ENCODE measurements at places on chromosomes 4 and X. TPM values are rescaled to one million over a fixed set of nuclear protein-coding genes. Genes with fewer than 3 reads are reported as not detected.

DNA sequence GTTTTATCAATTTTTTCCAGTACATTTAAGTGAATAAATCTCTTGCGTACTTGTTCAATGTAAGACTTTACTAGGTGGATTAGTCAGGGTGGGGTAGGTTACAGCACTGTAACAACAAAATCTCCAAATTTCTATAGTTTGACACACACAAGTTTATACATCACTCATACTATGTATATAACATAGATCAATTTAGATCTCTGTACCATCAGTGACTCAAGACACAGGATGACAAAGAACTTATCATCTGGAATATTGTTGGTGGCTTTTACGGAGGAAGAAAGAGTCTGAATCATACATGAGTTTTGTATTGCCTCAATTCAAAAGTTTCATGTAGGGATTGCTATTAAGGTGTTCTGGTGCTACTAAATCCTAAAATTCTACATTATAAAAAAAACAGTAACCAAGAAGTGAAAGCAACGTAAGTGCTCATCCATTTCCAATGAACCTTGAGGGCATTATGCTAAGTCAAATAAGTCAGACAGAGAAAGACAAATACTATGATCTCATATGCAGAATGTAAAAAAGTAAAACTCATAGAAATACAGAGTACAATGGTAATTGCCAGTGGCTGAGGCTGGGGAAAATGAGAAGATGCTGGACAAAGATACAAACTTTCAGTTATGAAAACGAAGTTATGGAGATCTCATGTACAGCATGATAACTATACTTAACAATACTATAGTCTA, 98.0 kb upstream of the DKK2 start:
- DNase-seq, result no peak

DNA sequence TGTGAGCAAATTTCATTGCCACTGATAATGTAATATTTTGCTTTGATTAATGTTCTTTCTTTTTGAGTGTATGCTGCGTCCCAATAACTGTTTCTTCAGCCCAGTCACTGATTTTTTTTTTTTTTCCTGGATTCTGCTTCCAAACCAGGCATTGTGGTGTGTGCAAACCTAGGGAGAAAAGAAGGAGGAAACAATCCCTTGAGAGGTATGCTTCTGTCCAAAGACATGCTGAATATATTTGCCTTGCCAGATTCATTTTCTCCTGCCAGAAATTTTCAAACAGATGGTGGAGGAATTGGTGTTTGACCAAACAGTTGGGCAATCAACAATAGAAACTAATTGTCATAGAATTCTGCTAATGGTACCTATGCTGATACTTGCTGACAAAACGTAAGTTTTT, 753.6 kb downstream of the RPA4 start:
- DNase-seq, result no peak

The GAGE12C gene
- polyA plus RNA-seq, result not detected

The SPANXC gene
- not detected for polyA plus RNA-seq

GRCh38 chr4:53520116-53520515, 71.2 kb downstream of the LNX1 start:
- no peak for DNase-seq

- DNase-seq, result no peak
Measured at GRCh38 chrX:153762626-153763173, 1.3 kb upstream of the PLXNB3 start.

GRCh38 chrX:65545456-65545855, 10.9 kb upstream of the LAS1L start:
- DNase-seq, result no peak

GRCh38 chr4:186485561-186486062, 69.8 kb downstream of the MTNR1A start:
- DNase-seq, result no peak

The FGA gene
- not detected for polyA plus RNA-seq

The EDNRA gene
- 28.4 TPM for polyA plus RNA-seq

- no peak for DNase-seq
Measured at GRCh38 chrX:19863857-19864223, 23.6 kb downstream of the SH3KBP1 start.

GRCh38 chrX:107741404-107741790, 34.2 kb downstream of the TSC22D3 start:
- no peak for DNase-seq

The CT83 gene
- polyA plus RNA-seq, result not detected

GRCh38 chrX:151697522-151697921, 2.3 kb downstream of the PRRG3 start:
- no peak for DNase-seq

DNA sequence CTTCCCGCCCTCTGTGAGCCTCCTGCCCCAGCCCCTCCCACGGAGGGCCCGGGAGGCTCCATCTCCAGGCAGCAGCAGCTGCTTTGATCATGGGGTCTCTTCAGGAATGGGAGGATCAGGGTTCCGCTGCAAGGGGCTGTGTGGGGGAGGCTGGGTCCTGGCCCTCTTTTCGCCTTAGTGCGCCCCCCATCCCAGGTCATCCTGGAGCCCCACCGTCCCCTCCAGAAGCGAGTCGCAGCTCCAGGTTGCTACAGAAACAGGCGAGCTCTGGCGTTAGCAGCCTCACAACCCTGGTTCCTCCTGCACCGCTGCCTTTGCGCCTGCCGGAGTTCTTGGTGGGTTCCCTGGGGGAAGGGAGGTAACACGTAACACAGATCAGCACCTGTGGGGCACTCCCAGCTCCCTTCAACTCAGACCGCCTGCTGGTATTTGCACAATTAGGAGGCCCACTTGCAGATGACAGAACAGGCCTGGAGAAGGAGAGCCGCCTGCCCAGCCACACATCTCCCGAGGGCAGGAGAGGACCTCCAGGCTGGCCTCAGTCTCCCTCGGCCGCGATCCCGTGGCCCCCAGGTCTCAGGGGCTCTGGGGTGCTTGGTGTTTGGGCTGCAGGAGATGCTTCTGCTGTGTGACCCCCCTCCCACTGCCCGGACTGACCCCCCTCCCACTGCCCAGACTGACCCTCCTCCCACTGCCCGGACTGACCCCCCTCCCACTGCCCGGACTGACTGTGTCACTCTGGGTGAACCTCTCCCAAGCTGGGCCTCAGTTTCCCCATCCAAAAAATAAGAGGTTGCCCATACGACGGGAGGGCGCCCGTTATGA, 64.2 kb upstream of the ADRA2C start:
- DNase-seq, result no peak

GRCh38 chrX:9943420-9943819, 23.7 kb upstream of the CLDN34 start:
- DNase-seq, result no peak

DNA sequence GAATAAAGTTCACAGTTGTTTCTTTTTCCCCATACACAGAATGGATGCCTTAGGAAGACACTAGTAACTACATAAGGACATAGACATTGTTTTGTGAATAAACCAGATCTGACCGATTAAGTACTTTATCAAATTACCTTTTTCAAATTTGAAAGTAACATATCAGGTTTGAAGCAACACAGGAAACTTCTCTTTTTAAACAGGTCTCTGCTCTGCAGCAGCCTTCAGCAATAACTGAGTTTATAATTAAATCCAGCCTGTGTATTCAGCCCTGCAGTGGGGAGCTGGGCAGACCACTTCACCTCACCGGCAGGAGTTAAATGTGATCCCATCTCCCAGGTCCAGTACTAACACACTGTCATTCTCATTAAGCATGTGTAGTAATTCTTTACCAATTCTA, 68.3 kb upstream of the ATOH1 start:
- DNase-seq, result no peak

DNA sequence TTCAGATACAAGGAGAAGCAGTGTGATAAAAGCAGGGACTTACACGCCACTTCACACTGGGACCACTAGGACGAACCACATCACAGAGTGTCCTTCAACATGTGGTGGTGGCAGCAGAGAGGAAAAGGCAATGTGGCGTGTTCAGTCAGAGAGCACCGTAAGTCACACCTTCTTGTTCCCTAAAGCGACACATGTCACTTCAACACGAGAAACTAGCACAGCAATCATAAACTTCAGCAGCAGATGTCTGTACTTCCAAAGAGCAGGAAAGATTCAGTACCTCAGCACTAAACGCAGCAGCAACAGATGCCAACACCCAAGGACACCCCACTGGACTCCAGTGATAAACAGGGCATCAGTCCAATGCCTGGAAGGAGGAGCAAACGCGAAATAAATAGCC, 96.7 kb downstream of the AREG start:
- DNase-seq, result no peak

All from AG04450 (cell line).